ENCODE measurements at places on chromosomes 13 and 19.

GRCh38 chr13:112986946-112987681 lies 18.1 kb downstream of the MCF2L start:
- no peak for DNase-seq

- no peak for DNase-seq
These were observed 294.2 kb downstream of the ZNF536 start for GRCh38 chr19:30666301-30666803.

DNA sequence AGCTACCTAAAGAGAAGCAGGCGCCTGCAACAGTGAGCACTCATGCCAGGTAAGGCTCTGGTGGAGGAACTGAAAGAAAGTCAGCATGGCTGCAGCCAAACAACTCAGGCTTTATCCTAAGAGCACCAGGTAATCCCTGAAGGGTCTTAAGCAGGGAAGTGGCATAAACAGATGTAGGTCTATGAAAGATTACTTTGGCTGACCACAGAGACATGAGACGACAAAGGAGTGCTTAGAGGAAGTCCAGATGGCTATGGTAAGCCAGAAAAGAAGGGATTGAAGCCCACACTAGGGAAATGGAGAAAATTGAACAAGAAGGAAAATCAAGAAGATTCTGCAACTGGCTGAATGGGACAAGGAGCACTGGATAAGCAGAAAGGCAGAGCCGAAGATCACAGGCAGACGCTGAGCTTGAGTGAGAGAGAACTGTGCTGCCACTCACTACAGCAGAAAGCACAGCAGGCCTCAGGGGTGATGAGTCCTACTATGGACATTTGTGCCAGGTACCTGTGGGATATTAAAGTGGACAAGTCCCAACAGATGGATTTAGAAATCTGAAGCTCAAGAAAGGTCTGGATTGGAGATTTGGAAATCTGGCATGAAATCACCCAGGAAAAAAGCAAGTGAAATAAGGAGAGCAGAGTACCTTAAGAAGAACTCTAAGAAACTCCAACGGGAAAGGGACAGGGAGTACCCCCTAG lies 4.2 kb downstream of the RCBTB1 start:
- no peak for DNase-seq

DNA sequence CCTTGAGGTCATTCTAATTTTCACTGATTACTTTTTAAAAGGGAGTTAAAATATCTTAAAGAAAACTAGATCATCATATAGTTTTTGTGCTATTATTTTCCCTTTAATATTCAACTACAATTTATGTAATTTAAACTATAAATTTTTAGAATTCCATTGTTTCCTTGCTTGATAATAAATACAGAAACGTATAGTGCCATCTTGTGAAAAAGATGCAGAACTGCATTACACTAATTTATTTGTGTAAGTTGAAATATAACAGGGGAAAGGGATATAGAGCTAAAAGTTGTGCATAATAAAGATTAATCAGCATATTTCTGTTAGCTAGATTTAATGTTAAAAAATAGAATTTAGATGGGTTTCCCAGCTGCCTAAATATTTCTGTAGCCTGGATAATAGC lies 61.5 kb upstream of the TDRD3 start:
- no peak for DNase-seq

Data from KG1 (cell line).